ENCODE measurements at places on chromosomes 13 and 19. TPM values are rescaled to one million over a fixed set of nuclear protein-coding genes. Genes with fewer than 3 reads are reported as not detected.

TMEM145 gene
- not detected for total RNA-seq

RNF225 gene
- total RNA-seq: not detected

PLIN5 gene
- total RNA-seq: 6.7 TPM

KCNK6 gene
- 24.8 TPM for total RNA-seq

DNA sequence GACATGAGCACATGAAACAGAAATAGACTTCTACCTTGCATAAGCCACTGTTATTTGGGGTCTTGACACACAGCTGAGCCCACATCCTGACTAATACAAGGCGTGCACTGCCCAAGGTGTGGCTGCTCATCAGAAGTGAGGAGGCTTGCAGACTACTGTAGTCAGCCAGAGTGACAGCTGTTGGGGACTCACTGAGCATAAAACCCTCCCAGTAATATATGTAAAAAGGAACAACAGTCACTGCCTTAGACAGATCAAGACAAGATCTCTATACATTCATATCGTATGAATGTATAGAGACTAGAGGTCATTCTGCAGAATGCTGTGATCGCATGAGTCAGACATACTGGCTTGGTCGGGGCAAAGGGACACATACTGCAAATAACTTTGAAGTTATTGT is 4.1 kb upstream of the C1QTNF9B start:
- no peak for DNase-seq

ZNF253 gene
- 11.9 TPM for total RNA-seq

Data from mucosa of descending colon (tissue), 3 donors.